ENCODE measurements at places on chromosomes 11 and 22.
A peak's percentile ranks its signal among the peaks of the same experiment; 100 is the strongest.

DNA sequence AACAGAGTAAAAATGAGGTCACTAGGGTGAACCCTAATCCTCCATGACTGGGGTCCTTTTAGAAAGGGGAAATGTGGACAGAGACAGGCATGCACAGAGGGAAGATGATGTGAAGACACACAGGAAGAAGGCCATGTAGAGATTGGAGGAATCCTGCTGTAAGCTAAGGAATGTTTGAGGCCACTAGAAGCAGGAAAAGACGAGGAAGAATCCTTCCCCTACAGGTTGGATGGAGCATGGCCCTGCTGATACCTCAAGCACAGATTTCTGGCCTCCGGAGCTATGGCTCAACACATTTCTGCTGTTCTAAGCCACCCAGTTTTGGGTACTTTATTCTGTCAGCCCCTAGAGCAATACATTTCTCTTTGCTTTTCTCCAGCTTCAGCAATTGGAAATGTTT is 486.9 kb downstream of the MIAT start:
- no peak for DNase-seq

- DNase-seq, result no peak
These were observed 80.1 kb downstream of the IGLL1 start for GRCh38 chr22:23499845-23500500.

DNA sequence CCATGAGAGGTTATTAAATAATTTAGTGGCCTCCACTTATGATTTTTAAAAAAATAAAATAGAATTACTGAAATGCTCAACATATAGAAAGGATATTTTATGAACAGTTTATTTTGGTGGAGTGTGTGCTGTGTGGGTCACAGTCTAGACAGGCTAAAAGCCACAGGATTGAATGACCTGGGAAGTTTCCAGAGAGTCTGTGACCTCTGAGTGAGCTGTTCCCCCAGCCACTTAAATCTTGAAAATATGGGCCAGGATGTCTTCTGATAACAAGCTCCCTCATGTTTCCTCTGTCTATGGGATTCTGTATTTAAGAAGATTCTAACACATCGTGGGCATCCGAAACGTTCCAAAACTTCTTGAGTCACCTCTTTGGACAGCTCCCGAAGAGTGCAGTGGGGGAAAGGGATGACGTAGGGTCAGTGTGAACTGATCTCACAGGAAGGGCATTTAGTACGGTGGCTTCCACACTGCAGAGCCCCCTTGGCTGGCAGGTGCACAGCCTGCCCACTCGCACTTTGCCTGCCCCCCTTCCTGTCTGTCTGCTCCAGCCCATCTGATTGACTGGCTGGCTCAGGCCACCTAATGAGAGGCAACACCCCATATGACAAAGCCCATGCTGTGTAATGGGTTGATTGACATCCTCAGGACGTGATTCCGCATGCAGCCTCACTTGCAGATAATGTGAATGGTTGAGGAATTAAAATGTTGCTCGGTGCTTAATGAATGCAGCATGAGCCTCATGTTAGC is 97.4 kb downstream of the NTM start:
- no peak for DNase-seq

- no peak for DNase-seq
These were observed 671.2 kb downstream of the TBC1D22A start for GRCh38 chr22:47433627-47434026.

GRCh38 chr11:117816846-117817367 is 7.6 kb downstream of the FXYD2 start:
- no peak for DNase-seq

DNA sequence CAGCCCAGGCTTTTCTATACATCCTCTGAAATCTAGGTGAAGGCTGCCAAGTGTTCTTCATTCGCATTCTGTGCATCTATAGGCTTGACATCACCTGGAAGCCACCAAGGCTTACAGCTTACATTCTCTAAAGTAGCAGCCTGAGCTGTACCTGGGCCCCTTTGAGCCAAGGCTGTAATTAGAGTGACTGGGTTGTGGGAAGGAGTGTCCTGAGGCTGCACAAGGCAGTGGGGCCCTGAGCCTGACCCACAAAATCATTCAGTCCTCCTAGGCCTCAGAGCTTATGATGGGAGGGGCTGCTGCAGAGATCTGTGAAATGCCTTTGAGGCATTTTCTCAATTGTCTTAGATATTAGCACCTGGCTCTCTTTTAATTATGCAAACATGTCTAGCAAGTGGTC is 33.0 kb upstream of the RDX start:
- no peak for DNase-seq

DNA sequence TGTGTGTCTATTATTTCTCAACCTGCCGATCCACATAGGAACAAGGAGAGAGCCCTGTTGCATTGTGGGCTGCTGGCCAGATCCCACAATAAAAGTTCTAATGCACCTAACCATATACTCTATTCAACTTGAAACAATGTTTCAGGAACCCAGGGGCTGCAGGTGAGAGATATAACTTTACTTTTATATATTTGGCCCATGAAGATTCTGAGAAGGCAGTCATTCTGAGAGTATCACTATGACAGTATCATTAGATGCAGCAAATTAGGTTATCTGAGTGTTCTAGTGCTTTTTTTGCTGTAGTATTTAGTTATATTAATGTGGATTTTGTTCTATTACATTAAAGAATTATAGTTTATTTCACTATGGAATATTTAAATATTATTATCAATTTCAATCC is 655.1 kb upstream of the ARHGAP42 start:
- no peak for DNase-seq

- no peak for DNase-seq
These were observed 62.5 kb upstream of the FGF3 start for GRCh38 chr11:69881467-69882269.

GRCh38 chr11:44471603-44472002 is 93.9 kb upstream of the CD82 start:
- DNase-seq, result no peak

GRCh38 chr11:129947474-129947873 is 52.1 kb upstream of the NFRKB start:
- no peak for DNase-seq

GRCh38 chr22:31082606-31083376 is 1.7 kb downstream of the SMTN start:
- no peak for DNase-seq

- DNase-seq, result no peak
These were observed 124.8 kb upstream of the ANO1 start for GRCh38 chr11:69953356-69953755.

DNA sequence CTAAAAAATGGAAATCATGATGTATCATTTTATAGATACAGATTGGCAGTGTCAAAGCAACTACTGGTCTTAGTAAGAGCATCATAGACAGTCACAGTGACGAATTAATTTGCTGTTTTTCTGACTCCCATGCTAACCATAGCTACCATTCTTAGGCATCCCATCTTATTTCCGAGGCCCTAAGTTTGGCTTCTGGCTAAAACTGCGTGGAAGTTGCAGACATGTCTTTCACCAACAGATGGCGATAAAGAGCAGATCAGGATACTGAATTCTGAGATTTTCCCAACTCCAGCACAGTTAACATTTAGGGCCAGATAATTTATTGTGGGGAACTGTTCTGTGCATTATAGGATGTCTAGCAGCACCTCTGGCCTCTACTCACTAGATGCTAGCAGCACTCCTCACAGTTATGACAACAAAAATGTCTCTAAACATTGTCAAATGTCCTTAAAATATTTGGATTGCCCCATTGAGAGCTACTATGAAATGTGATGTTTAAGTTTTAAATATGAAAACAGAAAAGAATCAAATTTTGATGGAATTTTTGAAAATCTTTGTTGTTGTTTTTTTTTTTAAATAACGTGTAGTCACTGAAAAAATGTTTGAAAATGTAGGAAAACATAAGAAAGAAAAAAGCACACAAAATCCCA is 16.3 kb downstream of the OR2AG2 start:
- peak; percentile 31 for DNase-seq

DNA sequence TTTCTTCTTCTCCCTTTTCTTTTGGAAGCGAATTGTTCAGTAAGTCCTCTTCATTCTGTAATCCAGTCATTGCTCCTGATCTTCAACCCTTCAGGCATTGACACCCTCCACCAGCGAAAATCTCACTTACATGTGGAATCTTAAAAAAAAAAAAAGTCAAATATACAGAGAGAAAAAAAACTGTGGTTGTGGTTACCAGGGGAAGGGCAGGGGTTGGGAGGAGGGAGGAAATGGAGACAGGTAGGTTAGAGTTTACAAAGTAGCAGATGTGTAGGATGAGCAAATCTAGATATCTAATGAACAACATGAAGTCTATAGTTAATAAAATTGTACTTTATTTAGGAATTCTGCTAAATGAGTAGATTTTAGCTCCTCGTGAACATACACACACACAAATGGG is 17.7 kb upstream of the TMEM123 start:
- no peak for DNase-seq

GRCh38 chr11:10293423-10294289 is at the start of gene SBF2:
Gene SBF2 (minus strand): TSS chr11:10294219. CDS start chr11:10294069, 150 bp downstream.
- DNase-seq, result peak; percentile 71

DNA sequence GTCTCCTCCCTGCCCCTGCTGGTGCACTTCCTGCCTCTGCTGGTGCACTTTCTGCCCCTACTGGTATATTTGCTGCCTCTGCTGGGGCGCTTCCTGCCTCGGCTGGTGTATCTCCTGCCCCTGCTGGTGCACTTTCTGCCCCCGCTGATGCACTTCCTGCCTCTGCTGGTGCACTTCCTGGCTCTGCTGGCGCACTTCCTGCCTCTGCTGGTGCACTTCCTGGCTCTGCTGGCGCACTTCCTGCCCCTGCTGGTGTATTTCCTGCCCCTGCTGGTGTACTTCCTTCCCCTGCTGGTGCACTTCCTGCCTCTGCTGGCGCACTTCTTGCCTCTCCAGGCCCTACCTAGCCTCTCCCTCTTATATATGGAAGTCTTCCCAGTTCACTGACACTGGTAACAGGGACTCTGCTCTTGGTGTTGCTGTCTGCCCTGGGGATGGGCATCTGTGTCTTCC is 10.1 kb downstream of the MTFP1 start:
- DNase-seq, result peak; percentile 83

- no peak for DNase-seq
These were observed 37.1 kb downstream of the NUCB2 start for GRCh38 chr11:17313349-17314231.

- no peak for DNase-seq
These were observed 79.1 kb downstream of the LRRC32 start for GRCh38 chr11:76591416-76591815.

GRCh38 chr11:12842933-12843636 is 166.0 kb upstream of the RASSF10 start:
- DNase-seq, result no peak

- DNase-seq, result no peak
These were observed 68.5 kb upstream of the OPCML start for GRCh38 chr11:133600786-133601185.

GRCh38 chr11:34866375-34866774 is 49.8 kb downstream of the APIP start:
- no peak for DNase-seq

- no peak for DNase-seq
These were observed 32.2 kb downstream of the PARVA start for GRCh38 chr11:12409621-12410005.

- peak; percentile 1 for DNase-seq
These were observed 559 bp downstream of the SNX19 start for GRCh38 chr11:130915603-130916237.

All from effector memory CD8-positive, alpha-beta T cell (primary cell).